Posterior vena cava (tissue), 2 donors: ENCODE measurements at places on chromosomes 2 and 18. TPM values are rescaled to one million over a fixed set of nuclear protein-coding genes. Genes with fewer than 3 reads are reported as not detected.

ABCB11 gene
- total RNA-seq: not detected

MREG gene
- total RNA-seq: 0.74 TPM

MYOM1 gene
- 32.0 TPM for total RNA-seq

CHCHD5 gene
- total RNA-seq: 12.7 TPM

TMSB10 gene
- 1,249 TPM for total RNA-seq
